ENCODE measurements at places on chromosomes 3 and 15.

GRCh38 chr3:126547721-126548120, 11.0 kb downstream of the C3orf22 start:
- no peak for DNase-seq

DNA sequence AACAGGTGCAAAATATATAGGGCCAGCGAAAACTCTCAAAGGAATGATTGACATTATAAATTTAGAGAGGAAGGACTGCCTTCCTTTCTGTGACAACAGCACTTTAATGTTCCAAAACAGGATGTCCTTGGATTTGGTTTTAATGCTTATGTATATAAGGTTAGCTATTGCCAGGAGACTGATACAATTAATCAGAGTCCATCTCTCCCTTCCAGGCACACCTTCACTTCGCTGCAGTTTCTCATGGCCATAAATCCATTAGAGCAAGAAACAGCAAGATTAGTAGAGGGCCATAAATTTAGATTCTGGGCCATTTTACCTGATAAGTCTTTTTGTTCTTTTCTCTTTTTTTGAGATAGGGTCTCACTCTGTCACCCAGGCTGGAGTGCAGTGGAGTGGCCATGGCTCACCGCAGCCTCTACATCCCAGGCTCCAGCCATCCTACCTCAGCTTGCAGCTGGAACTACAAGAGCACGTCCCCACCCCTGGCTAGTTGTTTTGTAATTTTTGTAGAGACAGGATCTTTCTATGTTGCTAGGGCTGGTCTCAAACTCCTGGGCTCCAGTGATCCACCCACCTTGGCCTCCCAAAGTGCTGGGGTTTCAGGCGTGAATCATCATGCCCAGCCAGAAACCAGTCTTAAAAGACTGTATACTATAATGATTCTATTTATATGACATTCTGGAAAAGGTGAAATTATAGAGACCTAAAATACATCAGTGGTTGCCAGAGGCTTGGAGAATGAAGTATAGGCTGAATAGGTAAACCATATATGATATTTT, 15.7 kb upstream of the TFRC start:
- no peak for DNase-seq

DNA sequence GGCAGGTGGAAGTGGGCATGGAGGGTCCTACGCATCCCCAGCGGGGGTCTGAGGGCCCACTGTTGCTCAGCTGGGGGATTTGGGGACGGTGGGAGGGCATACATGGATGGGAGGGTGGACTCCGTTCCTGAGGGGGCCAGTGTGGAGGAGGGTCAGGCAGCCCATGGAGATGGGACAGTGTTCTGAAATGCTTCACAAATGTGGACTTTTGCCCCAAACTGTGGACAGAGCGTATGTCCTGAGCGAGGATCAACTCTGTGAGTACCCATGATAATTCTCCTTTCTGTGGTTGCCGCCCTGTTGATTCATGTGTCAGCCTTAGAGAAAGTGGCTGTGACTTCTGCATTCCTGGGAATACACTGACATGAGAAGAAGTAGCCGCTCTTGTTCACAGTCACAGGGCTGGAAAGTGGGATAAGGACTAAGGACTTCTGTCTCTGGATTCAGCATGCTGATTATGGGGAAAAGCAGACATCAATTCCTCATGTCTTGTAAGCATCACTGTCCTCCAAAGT, 33.4 kb downstream of the SMAD3 start:
- DNase-seq = no peak

- peak; percentile 86 for DNase-seq
These were observed 25.7 kb downstream of the RPLP1 start for GRCh38 chr15:69478259-69478781.

DNA sequence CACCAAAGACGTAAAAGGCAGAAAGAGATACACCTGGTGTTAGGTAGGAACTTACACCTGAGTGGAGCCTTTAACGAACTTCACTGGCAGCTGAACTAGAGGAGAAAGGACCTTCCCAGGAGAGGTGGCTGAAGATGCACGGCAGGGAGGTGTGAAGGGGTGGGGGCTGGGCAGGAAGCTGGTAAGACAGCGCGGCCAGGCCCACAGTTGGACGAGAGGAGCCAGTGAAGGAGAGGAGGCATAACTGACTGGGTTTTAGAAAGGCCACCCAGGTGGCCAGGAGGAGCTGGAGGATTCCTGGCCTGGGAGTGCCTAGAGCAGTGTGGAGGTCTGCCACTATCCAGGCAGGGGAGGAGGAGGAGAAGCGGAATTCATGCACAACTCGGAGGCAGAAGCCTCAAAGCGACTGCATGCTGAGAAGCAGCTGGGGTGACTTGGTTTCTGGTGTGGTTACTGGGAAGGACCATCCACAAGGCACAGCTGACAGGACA, 51.9 kb downstream of the SLC41A3 start:
- peak; percentile 19 for DNase-seq

GRCh38 chr3:87359826-87360225, 83.4 kb upstream of the POU1F1 start:
- peak; percentile 83 for DNase-seq

DNA sequence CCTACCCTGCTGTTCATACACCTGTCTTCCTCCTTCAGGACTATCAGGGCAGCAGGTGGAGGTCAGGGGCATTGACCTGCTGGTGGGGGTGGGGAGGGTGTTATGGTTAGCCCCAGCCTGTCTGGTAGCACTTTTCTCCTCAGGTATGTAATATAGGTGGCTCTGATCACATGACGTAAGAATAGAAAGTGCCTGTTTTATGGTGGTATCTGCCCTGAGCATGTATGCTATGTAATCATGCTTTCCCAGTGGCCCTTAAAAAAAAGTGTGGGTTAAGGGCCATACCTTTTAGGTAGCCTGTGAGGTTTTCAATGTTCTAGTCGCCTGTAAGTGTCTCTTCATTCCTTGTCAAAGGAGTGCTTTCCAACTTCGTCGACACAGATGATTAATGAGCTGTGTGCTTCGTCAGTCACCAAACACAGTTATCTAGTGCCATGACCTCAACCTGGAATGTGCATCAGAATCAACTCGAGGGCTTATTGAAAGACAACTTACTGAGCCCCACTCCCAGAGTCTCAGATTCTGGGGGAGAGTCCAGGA, 86.3 kb downstream of the KLHL25 start:
- peak; percentile 57 for DNase-seq

GRCh38 chr3:63325386-63325785, 47.3 kb downstream of the SYNPR start:
- no peak for DNase-seq

DNA sequence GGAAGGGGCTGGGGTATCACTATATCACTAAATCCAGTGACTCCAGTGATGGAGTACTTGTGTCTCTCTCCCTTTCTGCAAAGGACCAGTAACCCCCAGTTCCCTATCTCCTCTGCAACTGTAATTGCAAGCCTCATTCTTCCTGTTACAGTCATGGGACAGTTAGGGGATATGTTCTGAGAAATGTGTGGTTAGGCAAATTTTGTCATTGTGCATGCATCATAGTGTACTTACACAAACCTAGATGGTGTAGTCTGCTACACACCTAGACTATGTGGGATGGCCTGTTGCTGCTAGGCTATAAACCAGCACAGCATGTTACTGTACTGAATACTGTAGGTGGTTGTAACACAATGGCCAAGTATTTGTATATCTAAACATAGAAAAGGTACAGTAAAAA, 2.2 kb downstream of the VPS8 start:
- no peak for DNase-seq

DNA sequence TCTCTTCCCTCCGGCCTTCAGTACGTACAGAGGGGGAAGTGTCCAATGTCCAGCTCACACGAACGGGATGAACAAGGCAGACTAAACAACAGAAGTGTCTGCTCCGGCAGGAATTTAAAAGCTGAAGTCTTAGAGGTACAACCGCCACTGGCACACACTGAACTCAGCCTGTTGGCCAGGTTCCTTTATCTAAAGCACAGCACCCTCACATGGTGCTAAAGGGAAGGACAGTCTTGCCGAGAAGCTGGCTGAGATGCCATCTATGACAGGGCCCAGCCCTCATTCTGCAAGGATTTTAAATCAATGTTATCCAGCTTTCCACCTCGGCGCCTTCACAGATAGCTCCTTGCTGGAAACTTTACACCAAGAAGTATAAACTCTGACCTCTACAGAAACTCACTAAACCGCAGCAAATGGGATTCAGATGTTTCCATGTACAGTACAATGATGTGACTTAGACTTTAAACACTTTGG, 2.8 kb downstream of the ADAMTS17 start:
- peak; percentile 91 for DNase-seq

- DNase-seq = peak; percentile 81
These were observed 30.6 kb upstream of the ZSCAN2 start for GRCh38 chr15:84570164-84570735.

DNA sequence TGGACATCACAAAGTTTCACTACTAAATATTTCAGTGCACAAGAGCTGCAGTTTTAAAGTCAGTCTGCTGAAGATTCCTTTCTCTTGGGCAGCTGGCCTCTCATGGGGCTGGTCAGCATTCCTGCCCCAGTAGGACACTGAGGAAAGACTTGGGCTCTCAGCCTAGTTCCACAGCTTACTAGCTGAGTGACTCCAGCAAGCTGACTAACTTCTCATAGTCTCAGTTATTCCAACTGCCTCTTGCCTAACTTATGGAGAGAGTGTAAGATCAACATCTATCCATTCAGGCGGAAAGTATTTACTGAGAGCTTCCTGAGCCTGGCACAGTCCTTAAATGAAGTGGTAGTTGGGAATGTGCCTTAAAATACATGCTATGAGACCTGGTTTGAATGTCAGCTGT, 27.0 kb downstream of the TM4SF4 start:
- no peak for DNase-seq

All from stomach (tissue), 19 donors.